ENCODE measurements at places on chromosomes 4 and X.

DNA sequence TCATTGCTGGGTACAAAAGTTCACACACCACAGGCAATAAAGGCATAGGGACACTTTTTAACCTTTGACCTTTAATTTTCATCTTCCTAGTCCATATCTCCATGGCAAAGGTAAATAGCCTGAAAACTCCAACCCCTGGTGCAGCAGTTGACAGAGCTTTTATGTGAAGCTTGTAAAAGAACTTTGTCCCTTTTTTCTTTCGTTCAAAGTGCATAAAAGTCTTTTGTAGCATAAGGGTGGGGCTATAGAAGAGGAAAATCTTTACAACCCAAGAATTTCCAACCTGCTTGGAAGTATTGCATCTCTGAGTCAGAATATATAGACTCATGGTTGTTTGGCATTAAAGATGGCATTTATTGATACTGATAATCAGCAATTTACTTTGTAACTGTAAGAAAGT, 20.4 kb downstream of the POF1B start:
- no peak for DNase-seq

- no peak for DNase-seq
Measured at GRCh38 chr4:13133700-13134099, 350.4 kb downstream of the RAB28 start.

- DNase-seq: no peak
Measured at GRCh38 chr4:184851200-184851541, 25.4 kb upstream of the ACSL1 start.

- no peak for DNase-seq
Measured at GRCh38 chrX:41198410-41198809, 113.2 kb downstream of the USP9X start.

DNA sequence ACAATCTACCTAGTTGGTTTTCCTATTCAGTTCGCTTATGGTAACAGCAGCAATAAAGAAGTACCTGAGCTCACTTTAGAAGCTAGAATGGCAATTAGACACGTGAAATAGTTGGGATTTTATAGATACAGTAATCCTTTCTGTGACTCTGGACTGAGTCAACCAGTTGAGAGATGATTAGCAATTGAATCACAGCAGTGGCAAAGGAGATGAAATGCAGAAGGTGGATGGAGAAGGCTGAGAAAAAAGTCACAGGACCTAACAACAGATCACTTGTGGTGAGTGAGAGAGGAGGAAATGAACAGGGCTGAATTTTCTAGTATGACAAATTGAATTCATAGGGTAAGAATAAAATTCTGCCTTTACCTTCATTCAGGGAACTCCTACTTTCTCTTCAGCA, 197.1 kb upstream of the MAGEB18 start:
- no peak for DNase-seq

- no peak for DNase-seq
Measured at GRCh38 chr4:53015681-53016080, 153.6 kb downstream of the RASL11B start.

DNA sequence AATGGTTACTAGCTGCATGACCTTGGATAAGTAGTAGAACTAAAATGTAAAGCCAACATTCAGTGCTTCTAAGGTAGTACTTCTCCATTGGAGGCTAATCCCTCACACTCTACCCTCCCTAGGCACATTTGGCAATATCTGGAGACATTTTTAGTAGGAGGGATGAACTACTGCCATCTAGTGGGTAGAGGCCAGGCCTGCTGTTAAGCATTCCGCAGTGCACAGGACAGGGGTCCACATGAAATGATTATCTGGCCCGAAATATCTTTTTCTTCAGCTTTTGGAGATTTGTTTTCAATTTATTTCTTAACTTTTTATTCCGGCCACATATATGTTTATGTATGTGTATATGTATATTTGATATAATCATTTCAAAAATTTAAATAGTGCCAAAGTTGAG, 36.0 kb upstream of the SPANXC start:
- no peak for DNase-seq
